ENCODE measurements at places on chromosomes 11 and 22.

DNA sequence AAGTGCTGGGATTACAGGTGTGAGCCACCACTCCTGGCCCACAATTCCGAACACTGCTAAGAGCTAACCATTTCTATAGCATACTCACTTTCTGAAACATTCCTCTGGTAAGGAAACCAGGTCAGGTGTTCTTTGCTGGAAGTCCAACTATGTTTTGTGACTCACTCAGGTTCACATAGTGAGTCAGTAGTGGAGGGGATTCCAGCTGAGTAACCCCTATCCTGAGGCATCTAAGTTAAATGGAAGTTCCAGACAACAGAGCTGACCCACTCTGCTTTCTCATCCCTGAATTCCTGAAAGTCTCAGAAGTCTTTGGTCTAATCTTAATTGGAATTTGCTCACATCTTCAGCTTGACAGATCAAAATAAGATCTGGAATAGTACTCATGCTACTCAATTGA lies 3.0 kb upstream of the CHRNA10 start:
- DNase-seq = no peak

- no peak for DNase-seq
Measured at GRCh38 chr11:62516736-62517371, 29.8 kb downstream of the AHNAK start.

- no peak for DNase-seq
Measured at GRCh38 chr11:131240421-131240820, 130.0 kb upstream of the NTM start.

DNA sequence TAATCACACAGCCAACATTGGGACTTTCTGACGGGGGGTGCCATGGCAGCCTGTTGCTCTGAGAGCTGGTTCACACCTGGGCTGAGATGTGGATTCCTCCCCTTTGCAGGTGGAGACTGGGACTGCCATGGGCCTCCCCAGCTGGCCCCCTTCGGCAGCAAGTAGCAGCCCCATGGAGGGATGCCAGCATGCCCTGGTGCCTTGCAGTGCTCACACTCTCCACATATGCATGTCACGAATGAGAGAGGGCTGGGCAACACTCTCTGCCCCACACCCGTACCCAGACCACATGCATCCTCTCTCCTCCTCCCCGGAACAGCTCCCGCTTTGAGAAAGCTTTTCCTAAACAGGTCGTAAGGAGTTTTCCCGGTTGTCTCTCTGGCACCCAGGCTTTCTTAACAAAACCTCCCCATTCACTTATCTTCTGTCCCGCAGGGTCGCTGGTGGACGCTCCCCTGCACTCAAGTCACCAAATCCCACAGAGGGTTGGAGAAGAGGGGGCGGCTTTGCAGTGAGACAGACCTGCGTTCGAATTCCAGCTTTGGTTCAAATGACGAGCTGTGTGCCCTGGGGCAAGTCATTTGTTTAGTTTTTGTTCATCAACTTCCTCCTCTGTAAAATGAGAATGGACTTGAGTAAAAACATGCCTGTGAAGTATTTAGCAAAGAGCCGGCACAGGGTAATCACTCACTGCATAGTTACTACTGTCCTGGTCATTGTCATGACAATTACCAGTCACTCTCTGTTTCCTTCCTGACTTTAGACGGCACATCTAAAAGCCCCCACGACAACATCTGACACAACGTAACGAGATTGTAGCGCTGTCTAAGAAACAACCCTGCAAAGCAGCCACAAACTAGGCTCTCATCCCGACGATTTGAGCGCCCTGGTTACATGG lies 231.3 kb upstream of the B3GAT1 start:
- DNase-seq = no peak

DNA sequence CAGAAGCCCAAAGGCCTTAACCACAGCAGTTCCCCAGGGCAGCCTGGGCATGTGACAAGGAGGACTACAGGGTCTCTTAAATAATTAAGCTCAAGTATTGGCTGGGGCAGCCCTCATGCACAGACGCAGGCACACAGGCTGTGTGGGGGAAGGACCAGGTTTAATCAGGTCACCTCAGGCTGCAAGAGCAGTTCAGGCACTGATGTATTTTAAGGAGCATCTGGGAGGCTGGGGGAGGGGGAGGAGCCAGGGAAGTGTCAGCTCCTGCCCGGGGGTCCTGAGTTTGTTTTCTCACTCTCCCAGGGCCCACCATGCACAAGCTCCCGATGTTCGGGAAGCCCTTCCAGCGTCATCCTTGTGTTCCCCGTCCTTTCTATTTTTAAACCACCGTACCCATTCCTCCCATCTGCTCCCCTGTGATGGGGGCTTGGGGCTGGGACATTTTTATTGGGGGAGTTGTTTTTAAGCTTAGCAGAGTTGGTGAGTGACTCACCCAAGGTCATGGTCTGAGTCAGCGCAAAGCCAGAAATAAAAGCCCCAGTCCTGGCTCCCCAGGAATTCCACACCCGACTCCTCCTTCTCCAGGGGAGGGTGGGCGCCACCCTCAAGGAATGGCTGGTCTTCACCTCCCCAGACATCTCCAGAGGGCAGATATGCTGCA lies 2.4 kb downstream of the CSDC2 start:
- DNase-seq = no peak

All from stimulated activated CD8-positive, alpha-beta memory T cell treated with anti-CD3 and anti-CD28 coated beads, Interleukin-4, amount 100 ng/mL, for 1 hour (primary cell).